ENCODE measurements at places on chromosomes 11 and 22. TPM values are rescaled to one million over a fixed set of nuclear protein-coding genes. Genes with fewer than 3 reads are reported as not detected.

GDPD5 gene
- polyA plus RNA-seq, result 19.2 TPM

TRIM49 gene
- not detected for polyA plus RNA-seq

INS gene
- not detected for polyA plus RNA-seq

OR5B21 gene
- polyA plus RNA-seq, result not detected

Measured in neural cell (in vitro differentiated cells).